Pulmonary artery endothelial cell (primary cell): ENCODE measurements at places on chromosomes 7 and 10.

DNA sequence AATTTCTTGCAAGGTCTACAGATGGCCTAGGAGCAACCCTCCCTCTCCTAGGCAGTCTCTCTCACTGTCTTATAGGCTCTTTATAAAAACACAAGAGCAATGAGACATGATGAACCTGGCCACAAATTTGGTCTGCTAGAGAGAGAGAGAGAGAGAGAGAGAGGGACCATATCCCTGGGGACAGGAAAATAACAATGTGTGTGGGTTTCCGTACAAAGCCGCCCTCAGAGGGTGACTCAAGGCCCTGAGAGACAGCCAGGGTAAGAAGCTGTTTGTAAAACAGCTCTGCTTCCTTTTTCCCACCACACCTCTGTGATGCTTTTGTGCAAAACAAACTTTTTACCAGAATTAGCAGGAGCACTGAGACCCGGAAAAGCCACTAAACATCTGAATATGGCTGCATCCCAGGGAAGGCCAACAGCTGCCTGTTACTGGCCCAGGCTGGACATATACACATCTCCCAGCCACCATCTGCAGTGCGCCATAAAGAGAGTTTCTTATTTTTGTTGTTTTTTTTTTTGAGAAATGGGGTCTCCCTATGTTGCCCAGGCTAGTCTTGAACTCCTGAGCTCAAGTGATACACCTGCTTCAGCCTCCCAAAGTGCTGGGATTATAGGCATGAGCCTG, 18.4 kb downstream of the GIMAP5 start:
- DNase-seq = peak; percentile 89

GRCh38 chr7:147944321-147944720, 646.2 kb upstream of the C7orf33 start:
- DNase-seq = no peak

GRCh38 chr7:112449353-112449752, 907 bp upstream of the IFRD1 start:
- no peak for DNase-seq

- DNase-seq = no peak
Measured at GRCh38 chr10:78177491-78178185, 144.0 kb downstream of the RPS24 start.

GRCh38 chr10:27743877-27744801, 1.5 kb downstream of the MKX start:
- DNase-seq = no peak

- DNase-seq = no peak
Measured at GRCh38 chr7:118080947-118081346, 103.0 kb upstream of the LSM8 start.

DNA sequence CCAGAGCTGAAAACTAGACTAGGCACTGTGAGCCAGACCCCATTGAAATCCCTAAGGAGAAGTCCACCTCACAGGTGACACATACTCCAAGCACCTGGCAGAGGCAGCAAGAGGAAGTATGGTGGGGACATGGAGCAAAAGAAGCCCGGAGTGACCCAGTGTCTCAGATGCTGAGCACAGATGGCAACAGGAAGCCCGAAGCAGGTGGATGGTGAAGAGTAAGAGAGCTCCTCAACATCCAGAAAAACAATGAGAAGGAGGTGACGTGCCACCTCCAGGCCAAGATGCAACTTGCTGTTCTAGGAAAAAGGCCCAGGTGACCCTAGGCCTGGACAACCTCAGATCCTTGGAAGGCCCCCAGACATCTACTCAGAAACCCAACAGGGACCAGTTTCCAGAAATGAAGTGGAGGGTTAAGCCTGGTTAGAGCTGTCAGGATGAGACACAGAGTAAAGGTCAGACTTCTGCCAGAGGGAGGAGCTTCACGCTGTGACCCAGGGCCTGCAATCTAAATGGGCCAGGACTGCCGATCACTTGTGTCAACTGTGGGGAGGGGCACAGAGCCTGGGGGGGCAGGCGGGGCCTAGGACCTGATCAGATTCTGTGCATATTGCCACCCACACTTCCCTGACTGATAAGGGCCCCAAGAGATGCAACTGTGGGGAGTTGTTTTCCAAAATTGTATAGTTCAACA, 2.4 kb upstream of the COBL start:
- no peak for DNase-seq

GRCh38 chr10:92419740-92420545, 129.0 kb downstream of the MARCHF5 start:
- DNase-seq = no peak

DNA sequence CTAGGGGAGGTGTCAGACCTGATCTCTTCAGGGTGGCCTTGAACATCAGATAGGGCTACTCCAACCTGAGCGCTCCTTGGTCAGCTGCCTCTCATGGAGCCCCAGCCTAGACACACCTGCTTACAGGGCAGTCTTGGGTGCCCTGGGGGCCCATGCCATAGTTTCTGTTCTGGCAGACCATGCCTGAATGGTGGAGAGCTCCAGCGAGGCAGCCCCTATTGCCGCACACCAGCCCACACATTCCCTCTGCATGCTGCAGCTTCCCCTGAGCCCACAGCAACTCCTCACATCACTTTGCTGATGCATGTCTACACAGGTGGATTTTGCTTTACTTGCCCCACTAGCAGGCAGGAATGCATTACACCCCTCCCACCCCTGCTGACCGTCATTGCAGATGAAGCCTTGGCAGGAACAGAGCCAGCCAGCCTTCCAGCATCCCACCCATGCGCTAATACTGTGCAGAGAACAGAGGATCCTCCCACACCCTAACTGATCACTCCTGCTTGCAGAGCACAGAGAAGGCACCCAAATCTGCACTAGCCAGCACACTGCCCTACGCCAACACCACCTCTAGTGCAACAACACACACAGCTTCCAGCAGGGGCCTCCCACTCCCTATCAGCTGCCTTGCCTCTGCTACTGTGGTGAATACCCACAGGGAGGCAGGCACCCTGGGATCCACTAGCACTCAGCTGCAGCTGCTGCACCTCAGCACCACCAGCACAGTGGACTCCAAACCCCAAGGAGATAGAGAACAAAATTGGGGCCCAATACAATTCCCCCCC, 43.0 kb upstream of the GRM3 start:
- no peak for DNase-seq
